ENCODE measurements at places on chromosomes 5 and 9.

DNA sequence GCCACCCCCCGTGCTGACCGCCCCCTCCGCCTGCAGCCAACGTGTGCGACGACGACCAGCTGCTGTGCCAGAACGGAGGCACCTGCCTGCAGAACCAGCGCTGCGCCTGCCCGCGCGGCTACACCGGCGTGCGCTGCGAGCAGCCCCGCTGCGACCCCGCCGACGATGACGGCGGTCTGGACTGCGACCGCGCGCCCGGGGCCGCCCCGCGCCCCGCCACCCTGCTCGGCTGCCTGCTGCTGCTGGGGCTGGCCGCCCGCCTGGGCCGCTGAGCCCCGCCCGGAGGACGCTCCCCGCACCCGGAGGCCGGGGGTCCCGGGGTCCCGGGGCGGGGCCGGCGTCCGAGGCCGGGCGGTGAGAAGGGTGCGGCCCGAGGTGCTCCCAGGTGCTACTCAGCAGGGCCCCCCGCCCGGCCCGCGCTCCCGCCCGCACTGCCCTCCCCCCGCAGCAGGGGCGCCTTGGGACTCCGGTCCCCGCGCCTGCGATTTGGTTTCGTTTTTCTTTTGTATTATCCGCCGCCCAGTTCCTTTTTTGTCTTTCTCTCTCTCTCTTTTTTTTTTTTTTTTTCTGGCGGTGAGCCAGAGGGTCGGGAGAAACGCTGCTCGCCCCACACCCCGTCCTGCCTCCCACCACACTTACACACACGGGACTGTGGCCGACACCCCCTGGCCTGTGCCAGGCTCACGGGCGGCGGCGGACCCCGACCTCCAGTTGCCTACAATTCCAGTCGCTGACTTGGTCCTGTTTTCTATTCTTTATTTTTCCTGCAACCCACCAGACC, 80.2 kb downstream of the NTNG2 start:
- no peak for DNase-seq

- no peak for DNase-seq
These were observed 22.7 kb downstream of the JADE2 start for GRCh38 chr5:134547999-134548658.

- DNase-seq = no peak
These were observed 36.3 kb upstream of the PSD2 start for GRCh38 chr5:139759219-139759721.

DNA sequence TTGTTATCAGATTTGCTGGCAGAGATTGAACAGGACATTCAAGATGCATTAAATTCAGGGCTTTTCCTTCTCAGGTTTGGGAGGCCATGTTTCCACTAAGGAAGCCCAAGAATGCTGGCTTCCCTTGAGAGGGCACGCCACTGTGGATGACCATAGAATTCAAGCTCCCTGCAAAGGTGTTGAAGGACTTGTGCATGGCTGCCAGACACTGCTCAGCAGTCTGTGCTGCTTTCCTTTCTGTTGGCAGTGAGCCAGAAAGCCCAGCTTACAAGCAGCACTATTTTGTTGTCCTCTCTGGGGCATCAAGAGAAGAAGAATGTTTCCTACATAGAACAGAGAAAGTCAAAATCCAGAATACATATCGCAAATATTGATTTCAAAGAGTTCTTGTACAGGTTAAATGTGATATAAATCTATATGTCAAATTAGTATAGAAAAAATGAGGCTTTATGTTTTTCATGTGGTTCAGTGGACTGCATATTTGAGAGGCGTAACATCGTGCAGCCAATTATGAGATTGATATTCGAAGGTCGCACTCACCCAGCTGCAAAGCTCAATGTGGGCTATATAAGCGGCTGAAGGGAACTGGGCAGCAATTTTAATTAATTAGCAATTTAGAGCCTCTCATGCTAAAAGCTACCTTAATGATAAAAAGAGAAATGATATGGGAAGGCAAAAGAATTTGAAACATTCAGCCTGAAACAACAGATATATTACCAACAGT, 103.1 kb upstream of the ISL1 start:
- DNase-seq = no peak

DNA sequence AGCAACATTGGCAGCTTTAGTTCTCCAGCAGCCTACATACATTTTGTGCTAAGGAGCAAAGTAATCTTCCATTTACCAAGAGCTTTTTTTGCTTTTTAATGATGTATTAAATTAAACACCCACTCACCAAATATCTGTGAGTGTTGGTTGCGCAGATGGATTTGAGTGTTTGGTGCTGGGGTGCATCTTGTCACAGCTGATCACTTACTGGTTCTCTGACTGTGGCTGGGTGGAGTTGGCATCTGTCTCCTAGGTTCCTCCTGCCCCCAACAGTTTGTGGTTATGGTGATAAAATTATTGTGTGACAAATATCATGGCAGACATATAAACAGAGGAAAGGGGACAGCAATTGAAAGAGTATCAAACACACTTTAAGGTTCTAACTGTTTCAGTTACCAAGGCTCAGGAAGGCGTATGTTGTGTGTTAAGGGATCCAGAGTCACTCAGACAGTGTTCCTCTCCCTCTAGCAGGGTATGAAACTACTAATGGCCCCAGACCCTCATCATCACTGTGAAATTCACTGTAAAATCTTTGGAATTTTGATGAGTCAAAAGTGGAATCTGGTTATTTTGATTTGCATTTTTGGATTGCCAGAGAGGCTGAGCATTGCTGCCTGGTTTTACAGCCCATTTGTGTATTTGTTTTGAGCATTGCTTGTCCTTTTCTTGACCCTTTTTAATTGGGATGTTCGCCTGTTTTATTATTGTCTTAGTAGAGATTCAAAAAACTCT, 81.7 kb downstream of the PDE8B start:
- peak; percentile 71 for DNase-seq

All from adipocyte (in vitro differentiated cells).